ENCODE measurements at places on chromosomes 6 and 20. TPM values are rescaled to one million over a fixed set of nuclear protein-coding genes. Genes with fewer than 3 reads are reported as not detected.

The LAMP5 gene
- not detected for total RNA-seq

The CCN6 gene
- not detected for total RNA-seq

The PKIB gene
- 2.8 TPM for total RNA-seq

- no peak for DNase-seq
Measured at GRCh38 chr6:30830438-30830837, 53.9 kb upstream of the DDR1 start.

- DNase-seq = peak; percentile 76
Measured at GRCh38 chr6:144349690-144350527, 64.8 kb downstream of the UTRN start.

GRCh38 chr6:75081921-75082320 lies 123.9 kb downstream of the COL12A1 start:
- DNase-seq = no peak

Data from bronchial epithelial cell (primary cell).